ENCODE measurements at places on chromosomes 5 and 9.

DNA sequence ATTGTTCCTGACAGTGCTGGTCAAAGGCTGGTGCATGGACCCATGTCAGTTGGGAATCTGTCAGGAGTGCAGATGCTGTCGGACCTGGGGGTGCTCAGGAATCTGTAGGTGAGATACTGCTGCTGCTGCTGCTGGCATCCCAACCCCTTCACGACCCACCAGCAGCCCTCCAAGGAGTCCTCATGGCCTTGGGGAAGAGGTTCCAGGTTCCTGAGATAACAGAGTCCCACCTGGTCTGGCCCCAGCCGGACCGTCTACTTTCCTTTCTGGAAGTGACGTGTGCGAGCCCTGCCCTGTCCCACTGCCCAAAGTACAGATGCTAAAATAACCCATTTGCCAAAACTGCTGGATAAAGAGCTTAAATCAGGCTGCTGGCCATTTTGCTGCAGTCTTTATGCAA lies 4.3 kb downstream of the NXNL2 start:
- no peak for DNase-seq

DNA sequence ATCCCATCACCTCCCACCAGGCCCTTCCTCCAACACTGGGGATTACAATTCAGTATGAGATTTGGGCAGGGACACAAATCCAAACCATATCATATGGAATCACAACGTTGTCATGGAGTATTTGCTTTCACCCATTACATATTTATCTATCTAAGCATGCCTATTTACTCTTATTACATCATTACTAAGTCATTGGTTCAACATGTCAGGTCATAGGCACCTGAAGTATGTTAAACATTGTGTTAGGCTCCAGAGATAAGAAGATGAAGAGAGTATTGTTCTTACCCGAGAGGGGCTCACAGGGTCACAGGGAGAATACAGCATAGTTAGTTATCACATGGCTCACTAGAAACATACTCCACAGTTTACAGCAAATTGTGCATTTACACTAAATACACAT lies 150.5 kb downstream of the TMEM161B start:
- no peak for DNase-seq

DNA sequence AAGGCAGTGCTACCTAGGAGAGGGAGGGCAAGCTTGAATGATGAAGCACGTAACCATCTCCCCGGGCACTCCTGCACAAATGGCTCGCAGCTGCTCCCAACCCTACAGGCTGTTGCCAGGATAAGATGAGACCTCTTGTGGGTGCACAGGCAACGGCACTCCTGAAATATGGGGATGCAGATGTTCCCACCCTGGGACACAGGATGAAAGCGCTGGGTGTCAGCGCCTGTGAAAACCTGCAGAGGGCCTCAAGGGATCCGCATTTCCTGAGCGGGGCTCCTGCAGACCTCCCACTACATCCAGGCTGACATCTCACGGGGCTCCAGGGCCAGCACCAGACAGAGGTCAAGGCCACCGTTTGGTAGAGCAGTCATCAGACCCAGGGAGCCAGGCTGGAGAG lies 60.7 kb downstream of the SMIM23 start:
- no peak for DNase-seq

- DNase-seq = no peak
Measured at GRCh38 chr9:124626276-124626675, 119.1 kb upstream of the NR5A1 start.

DNA sequence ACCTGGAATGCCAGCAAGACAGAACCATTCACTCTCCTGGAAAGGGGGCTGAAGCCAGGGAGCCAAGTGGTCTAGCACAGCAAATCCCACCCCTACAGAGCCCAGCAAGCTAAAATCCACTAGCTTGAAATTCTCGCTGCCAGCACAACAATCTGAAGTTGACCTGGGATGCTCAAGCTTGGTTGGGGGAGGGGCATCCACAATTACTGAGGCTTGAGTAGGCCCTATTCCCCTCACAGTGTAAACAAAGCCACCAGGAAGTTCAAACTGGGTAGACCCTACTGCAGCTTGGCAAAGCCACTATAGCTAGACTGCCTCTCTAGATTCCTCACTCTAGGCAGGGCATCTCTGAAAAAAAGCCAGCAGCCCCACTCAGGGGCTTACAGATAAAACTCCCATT lies 17.3 kb downstream of the RIGI start:
- DNase-seq = no peak

DNA sequence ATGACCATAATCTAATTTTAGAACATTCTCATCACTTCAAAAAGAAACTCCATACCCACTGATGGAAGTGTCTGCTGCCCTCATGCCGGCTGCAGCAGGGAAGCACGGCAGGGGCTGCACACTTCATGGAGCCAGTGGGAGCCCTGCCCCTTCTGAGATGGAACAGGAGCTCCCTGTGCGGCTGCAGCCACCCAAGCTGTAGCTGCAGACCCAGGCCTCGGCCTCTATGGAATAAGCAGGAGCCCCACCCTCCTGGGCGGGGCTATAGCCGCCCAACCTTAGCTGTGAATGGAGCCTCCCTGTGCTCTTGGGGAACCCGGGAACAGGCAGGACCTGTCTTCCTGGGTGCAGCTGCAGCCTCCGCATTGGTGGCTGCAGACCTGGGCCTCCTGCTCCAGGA lies 128.5 kb downstream of the NUDT12 start:
- no peak for DNase-seq

GRCh38 chr9:33480976-33481375 lies 7.3 kb upstream of the NOL6 start:
- no peak for DNase-seq

DNA sequence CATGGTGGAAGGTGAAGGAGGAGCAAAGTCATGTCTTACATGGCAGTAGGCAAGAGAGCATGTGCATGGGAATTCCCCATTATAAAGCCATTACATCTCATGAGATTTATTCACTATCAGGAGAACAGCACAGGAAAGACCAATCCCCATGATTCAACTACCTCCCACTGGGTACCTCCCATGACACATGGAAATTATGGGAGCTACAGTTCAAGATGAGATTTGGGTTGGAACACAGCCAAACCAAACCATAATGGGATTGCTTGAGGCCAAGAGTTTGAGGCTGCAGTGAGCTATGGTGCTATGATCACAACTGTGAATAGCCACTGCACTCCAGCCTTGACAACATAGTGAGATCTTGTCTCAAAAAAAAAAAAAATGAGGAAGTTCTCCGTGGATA lies 581.8 kb downstream of the TAF11L14 start:
- DNase-seq = no peak

- DNase-seq = no peak
Measured at GRCh38 chr5:153459051-153459743, 31.3 kb upstream of the GRIA1 start.

DNA sequence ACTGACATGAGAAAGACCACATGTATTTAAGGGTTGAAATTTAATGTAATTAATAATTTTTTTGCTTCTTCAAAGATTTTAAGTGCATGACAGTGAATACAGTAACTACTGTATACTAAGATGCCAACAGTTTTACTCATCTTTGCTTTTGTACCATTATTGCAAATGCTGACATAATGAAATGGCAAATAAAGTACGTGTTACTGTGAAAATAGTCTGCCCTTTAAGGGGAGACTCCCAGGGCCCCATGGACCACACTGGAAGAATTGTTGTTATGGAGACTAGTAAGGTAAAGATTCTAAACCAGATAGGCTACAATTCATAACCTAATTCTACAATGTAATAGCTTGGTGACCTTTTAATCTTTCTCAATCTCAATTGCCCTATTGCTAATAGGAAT lies 84.7 kb downstream of the NR3C1 start:
- no peak for DNase-seq

DNA sequence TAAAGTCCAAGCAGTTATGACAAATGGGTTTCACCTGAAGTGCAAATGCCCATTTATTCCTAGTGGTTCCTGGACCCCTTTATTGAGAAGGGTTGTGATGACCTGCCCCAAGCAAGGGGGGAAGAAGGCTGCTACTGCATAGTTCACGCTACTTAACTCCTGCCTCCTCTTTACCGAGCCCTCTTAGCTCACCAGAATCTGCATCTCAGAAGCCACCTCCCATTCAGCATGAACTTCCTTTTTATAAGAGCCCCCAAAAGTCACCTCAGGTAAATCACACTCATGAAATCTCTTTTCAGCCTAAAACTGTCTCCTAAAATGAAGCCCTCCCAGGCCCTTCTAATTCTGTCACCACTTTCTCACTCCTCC lies 26.6 kb upstream of the C9orf72 start:
- no peak for DNase-seq

GRCh38 chr9:1051210-1051583 lies 1.0 kb downstream of the DMRT2 start:
- DNase-seq = no peak

DNA sequence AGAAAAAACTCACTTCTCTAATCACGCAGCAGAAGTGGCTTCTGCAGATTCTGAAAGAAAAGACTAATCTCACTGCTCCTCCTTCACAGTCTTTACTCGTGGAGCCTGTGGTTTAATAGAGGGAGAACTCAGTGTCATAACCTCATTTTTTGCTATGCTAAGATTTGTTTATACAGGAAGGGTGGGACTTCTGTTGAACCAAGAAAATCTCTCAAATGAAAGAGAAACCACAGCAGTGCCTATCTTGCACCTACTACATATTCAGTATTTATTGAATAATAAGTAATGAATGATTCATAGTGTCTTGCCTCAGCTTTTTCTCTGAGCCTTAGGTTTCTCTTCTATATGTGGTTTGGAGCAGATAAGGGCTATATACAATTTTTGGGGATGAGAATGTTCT lies 136.1 kb upstream of the DMAC1 start:
- no peak for DNase-seq

- no peak for DNase-seq
Measured at GRCh38 chr9:72333709-72334108, 31.3 kb downstream of the ZFAND5 start.

- DNase-seq = no peak
Measured at GRCh38 chr5:35822511-35822910, 34.2 kb upstream of the IL7R start.

DNA sequence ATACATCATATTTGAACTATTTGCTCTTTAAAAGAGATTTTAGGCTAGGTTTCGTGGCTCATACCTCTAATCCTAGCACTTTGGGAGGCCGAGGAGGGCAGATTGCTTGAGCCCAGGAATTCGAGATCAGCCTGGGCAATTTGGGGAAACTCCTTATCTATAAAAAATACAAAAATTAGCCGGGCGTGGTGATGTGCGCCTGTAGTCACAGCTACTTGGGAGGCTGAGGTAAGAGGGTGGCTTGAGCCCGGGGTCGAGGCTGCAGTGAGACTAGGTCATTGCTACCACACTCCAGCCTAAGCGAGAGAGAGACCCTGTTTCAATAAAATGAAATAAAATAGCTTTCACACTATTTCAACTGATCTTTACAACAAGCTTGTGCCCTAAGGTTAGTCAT lies 500 bp upstream of the MRPL22 start:
- DNase-seq = no peak

- DNase-seq = no peak
Measured at GRCh38 chr5:80177236-80177635, 78.6 kb downstream of the SERINC5 start.

- DNase-seq = no peak
Measured at GRCh38 chr5:140631036-140631417, 1.9 kb downstream of the CD14 start.

DNA sequence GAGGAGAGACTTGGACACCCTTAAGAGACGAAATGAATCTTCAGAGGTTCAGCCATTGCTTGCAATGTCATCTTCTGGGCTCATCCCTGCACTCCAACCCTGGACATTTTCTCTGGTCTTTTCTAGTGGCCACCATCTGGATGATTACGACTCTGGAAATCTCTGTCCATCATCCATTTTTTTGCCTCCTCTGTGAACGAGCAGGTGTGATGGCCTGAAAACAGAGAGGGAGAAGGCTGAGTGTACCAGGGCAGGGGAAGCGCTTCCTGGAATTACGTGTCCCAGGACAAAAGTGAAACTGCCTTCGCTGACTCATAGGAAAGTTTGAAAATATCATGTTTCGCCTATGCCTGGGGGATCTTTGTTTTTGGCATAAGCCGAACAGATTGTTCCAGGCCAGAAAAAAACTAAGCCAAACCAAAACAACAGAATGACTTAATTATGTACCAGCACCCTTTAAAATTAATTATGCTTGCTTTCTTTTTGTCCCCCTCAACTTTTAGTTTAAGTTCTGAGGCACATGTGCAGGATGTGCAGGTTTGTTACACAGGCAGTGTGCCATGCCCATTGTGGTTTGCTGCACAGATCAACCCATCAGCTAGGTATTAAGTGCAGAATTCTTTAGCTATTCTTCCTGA lies 31.9 kb downstream of the ANKRD33B start:
- peak; percentile 46 for DNase-seq

GRCh38 chr5:141714542-141715310 lies 32.7 kb upstream of the ARAP3 start:
- no peak for DNase-seq

DNA sequence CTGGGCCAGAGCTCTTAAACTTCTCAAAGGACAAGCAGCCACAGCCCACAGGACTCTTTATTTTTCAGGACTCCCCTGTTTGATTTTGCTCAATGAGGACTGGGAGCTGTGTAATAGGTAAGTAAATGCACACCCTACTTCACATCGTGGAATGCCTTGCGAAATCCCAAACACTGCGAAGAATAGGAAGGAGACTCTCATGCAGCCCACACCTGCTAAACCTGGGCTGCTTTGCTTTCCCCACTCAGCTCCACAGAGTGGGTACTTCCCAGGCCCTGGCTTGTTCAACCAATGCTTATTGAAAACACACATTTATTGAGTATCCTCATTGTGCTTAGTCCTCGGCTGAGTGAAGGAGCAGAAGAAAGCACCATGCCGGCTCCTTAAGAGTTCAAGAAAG lies 103.3 kb upstream of the FSTL4 start:
- DNase-seq = no peak

- no peak for DNase-seq
Measured at GRCh38 chr5:35815089-35815936, 41.4 kb upstream of the IL7R start.

GRCh38 chr9:133981958-133982681 lies 10.0 kb downstream of the VAV2 start:
- DNase-seq = no peak

DNA sequence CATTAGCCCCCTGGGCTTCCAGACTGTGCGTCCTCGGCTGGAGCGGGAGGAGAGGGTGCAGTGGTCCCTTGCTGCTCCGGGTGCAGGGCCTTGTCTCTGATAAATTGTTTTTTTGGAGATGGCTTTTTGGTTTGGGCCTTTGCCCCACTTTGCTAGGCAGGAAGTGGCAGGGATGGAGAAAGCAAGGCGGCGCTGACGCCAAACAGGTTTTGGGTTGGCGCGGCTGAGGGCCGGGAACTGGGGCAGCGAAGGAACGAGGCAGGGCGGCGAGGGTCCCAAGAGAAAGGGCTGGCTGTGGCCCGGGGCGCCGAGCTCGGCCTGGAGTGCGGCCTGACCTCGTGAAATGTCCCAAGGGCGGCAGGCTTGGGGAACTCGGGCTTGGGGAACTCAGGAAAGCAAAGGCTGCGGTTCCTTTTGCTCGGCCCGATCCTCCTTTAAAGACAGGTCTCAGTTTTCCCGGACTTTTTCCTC lies 4.1 kb downstream of the LHX2 start:
- no peak for DNase-seq
